ENCODE measurements at places on chromosomes 3 and 15.

GRCh38 chr15:95995375-95996168, 334.9 kb upstream of the NR2F2 start:
- no peak for DNase-seq

- no peak for DNase-seq
Measured at GRCh38 chr15:77716632-77717332, 84.1 kb upstream of the LINGO1 start.

- DNase-seq, result no peak
Measured at GRCh38 chr3:97968376-97968775, 3.9 kb downstream of the RIOX2 start.

DNA sequence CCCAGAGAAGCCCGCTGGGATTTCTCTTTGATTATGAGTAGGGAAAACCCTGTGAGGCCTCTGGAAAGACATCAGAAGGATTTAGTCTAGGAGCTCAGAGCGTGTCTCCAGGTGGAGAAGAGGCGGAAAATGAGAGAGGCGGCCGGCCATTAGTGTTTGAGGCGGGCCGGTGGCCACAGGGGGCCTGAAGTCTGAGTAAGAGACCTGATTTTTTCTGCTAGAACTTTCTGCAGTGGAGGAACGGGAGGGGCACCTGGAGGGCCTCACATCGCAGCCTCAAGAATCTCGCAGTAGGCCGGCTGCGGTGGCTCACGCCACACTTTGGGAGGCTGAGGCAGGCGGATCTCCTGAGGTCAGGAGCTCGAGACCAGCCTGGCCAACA, 28.5 kb downstream of the KLHDC8B start:
- no peak for DNase-seq

DNA sequence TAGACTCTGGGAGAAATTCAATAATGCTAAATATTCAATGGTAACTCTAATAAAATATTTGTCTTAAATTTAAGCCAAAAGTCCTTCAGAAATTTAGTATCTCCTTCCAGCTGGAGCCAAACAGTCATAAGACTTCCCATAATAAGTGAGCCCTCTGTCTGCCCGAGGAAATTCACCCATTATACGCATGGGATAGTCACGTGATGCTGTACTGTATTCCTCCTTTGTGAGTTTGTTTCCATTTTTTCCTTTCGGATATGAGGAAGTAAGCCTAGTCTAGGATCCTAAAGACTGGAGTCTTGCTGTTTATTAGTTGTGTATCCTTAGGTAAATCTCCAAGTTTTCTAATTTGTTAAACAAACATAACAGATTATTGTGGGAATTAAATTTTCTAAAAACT, 110.4 kb upstream of the PLAAT1 start:
- DNase-seq, result no peak

DNA sequence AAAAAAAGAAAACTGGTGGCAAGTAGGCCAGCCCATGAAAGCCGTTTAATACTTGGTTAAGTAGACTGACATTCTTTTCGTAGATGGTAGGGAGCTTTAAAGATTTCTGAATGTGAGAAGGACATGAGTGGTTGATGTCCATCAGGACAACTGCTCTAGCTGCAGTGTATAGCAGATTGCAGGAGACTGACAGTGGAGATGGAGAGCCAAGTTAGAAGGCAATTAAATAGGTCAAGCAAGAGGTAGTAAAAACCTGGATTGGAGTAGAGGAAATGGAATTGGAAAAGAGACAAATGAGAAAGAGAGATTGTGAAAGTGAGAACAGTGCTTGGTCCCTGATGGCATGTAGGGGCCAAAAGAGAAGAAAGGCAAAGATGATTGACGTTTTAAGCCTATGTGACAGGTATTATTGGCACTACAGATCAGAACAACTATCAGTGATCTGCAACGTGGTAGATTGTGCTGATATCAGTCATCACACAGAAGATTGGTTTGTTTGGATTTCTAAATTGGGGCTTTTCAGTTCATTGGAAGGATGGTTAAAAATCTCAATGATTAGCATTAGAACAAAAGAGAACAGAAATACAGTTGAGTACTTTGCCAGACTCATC, 74.0 kb downstream of the CNTN4 start:
- no peak for DNase-seq

Data from stimulated activated CD4-positive, alpha-beta T cell treated with anti-CD3 and anti-CD28 coated beads, Interleukin-2, amount 100 ng/mL, for 24 hours (primary cell).